ENCODE measurements at places on chromosomes 7 and 10. TPM values are rescaled to one million over a fixed set of nuclear protein-coding genes. Genes with fewer than 3 reads are reported as not detected.

The LRRC18 gene
- not detected for total RNA-seq

The GSTO2 gene
- total RNA-seq = 0.92 TPM

- DNase-seq = no peak
Observed at GRCh38 chr10:47406870-47407691, 23.0 kb upstream of the ZNF488 start.

- no peak for DNase-seq
Observed at GRCh38 chr10:133163889-133164815, 4.1 kb downstream of the KNDC1 start.

- DNase-seq = no peak
Observed at GRCh38 chr10:50501924-50502452, 121.8 kb downstream of the SGMS1 start.

GRCh38 chr7:22138106-22138505 is 192.4 kb upstream of the CDCA7L start:
- DNase-seq = no peak

DNA sequence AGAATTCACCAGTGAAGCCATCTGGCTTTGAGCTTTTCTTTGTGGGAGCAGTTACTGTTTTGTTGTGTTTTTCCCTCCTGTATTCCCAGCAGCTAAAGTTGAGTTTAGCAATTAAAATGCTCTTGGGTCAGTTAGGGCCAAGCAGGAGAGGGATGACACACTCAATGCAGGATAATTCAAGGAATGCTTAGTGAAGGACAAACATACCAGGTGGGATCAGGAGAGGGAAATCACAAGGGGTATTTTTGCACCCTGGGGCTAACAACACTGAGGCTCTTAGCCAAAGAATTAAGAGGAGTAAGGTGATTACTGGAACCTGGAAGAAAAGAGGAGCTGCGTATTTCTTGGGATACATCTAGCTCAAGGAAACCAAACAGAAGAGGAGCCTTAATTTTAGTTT is 82.4 kb upstream of the KCND2 start:
- no peak for DNase-seq

- DNase-seq = no peak
Observed at GRCh38 chr10:7984896-7985295, 69.6 kb upstream of the GATA3 start.

GRCh38 chr7:77409005-77409738 is 7.0 kb downstream of the GSAP start:
- no peak for DNase-seq

GRCh38 chr7:98870121-98870651 is 372 bp upstream of the TMEM130 start:
- DNase-seq = peak; percentile 55

- DNase-seq = no peak
Observed at GRCh38 chr7:123601530-123601929, at the start of gene ASB15. Gene ASB15 (plus strand): TSS chr7:123601821. CDS start chr7:123614503, 12,682 bp downstream.

GRCh38 chr10:12448729-12449391 is 99.5 kb downstream of the CAMK1D start:
- DNase-seq = no peak

- no peak for DNase-seq
Observed at GRCh38 chr10:116761883-116762282, 19.5 kb upstream of the HSPA12A start.

GRCh38 chr10:97479939-97480338 is 18.3 kb downstream of the MMS19 start:
- no peak for DNase-seq

GRCh38 chr7:51918581-51918980 is 602.0 kb upstream of the COBL start:
- no peak for DNase-seq

- no peak for DNase-seq
Observed at GRCh38 chr10:65367706-65368105, 1558.1 kb upstream of the LRRTM3 start.

DNA sequence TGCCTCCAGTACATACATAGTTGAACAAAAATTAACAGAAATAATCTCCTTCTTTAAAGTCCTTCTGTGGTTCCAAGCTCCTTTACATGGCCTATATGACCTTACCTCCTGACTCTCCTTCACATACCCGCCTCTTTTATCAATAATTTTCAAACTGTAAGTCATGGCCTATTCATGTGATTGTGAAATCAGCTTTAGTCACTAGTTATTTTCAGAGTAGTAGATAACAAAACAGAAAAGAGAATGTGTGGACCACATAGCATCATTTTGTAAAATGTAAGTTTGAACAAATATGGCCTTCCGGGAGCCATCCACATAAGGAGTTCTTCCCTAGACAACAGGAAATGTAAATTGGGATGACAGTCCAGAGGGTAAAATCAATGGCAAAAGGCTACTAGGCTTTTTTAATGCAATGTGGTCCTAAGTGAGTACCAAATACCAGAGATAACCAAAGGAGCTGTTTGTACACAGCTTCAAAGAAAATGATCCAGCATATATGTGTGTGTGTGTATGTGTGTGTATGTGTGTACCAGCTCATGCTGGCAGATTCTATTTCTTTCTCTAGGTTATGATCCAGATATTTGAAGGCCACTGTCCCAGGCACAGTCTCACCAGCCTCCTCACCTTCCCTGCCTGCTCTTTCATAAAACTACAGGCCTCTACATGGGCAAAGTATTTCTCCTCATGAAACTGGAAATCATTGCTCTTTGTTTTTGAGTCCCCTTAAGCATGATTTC is 12.3 kb upstream of the FAM133B start:
- DNase-seq = no peak

Measured in left cardiac atrium (tissue), 4 donors.